ENCODE measurements at places on chromosomes 7 and 10.

GRCh38 chr7:42964849-42965805 lies 33.0 kb downstream of the MRPL32 start:
- DNase-seq = no peak

DNA sequence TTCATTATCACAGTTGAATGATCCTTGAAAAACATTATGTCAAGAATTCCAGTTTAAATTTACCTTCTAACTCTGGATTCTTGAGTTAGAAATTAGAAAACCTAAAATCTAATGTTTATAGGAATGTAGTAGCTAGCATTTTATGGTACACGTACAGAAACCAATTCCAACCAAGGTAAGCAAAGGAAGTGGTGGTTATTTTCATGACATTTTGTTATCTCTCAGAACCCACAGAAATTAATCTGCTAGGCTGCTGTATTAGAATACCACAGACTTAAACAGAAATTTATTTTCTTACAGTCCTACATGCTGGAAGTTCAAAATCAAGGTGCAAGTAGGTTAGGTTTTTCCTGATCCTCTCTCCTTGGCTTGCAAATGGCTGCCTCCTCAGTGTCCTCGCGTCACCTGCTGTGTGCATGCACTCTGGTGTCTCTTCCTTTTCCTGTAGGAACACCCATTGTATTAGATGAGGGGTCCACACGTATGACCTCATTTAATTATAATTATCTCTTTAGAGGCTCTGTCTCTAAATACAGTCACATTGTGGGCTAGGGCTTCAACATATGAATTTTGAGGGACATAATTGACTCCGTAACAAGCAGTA lies 8.5 kb upstream of the CSTF2T start:
- DNase-seq = no peak

DNA sequence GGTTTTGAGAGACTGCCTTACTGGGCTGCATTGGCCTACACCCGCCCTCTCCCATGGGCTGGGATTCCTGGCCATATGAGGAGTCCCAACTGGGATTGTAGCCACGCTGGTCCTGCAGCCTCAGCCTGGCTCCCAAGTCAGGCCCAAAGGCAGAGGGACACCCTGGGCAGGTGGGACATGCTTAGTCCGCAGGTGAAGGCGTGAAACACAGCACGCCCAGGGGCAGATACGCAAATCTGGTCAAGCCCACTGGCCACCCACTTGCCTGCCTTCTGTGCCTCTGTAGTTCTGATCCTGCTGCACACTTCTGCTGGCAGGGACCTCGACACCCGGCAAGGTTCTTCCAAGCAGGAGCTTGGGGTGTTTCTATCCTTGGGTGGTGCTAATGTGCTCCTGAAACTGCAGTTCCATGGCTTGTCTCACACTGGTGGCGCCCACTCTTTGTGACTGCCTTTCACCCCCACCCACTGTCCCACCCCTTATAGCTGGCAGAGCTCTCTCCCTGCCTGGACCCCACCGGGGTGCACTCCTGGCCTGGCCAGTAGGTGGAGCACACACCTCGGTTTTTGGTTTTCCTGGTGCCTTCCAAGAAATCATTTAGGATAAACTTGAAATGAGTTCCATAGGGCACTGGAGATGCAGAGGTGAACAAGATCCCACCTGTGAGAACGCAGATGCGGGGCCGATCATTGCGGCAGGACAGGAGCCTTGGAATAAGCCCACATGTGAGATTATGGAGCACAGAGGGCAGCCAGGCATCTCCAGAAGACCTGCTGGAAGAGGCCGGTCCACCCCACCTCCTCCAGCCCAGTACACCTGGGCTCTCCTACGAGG lies 47.9 kb downstream of the MKI67 start:
- DNase-seq = peak; percentile 28

GRCh38 chr7:7490003-7490402 lies 45.7 kb downstream of the COL28A1 start:
- no peak for DNase-seq

DNA sequence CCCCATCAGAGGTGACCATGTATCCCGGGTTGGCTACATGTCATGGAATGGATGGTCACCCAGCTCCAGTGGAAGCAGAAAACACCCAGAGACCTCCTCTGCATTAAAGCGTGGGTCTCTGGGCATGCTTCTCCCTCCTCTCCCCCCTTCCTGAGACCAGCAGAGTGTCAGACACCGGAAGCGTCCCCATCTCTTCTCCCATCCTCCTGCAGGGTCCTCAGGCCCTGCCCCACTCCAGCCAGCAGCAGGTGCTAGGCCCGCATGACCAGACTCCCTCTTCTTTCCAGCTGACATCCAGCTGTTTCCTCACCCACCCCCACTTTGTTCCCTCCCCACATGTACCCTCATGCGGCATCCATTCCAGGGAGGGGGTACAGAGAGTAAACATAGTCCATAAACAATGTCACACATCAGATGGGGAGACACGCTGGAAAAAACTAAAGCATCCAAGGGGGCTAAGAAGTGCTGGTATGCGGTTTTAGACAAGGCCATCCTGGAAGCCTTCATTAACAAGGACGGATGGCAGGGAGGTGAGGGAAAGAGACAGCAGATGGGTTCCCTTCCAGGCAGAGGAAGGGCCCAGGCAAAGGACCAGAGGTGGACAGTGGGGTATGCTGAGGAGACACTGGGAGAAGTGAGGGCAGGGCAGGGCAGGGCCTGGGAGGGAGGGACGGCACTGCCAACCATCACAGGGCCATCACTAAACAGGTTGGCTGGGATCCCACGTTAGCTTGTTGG lies 12.5 kb upstream of the SLC18A3 start:
- no peak for DNase-seq

DNA sequence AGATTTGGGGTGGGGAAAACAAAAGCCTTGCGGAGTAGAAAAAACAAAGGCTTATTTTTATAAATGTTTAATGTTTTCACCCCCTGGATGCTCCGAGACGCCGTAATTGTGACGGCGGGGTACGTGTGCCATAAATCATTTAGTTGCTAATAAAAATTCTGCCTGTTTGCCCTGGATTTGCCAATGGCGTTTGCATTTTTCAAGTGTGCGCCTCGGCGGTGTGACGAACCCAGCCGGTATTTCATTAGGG lies 2.5 kb upstream of the TNRC18 start:
- peak; percentile 88 for DNase-seq
